T-helper 22 cell (primary cell): ENCODE measurements at places on chromosomes 4 and X.
A peak's percentile ranks its signal among the peaks of the same experiment; 100 is the strongest.

DNA sequence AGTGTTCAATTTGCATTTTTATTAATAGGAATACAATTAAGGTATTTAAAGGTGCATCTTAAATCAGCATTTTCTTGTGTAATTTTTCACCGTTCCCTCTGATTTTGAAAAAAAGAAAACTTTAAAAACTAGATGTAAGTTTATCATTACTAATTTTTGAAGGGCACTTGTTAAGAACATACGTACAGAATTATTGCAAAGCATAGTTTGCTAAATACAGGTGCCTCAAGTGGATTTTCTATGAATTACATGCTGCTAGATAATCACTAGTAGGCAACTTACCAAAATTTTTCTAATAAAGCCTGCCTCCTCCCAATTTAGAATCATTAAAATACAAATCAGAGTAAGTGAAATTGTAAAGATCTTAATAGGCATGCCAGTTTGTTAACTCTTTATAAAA is 8.5 kb downstream of the CNKSR2 start:
- DNase-seq = no peak

GRCh38 chr4:155960522-155960921 is 6.9 kb upstream of the CTSO start:
- DNase-seq = no peak

DNA sequence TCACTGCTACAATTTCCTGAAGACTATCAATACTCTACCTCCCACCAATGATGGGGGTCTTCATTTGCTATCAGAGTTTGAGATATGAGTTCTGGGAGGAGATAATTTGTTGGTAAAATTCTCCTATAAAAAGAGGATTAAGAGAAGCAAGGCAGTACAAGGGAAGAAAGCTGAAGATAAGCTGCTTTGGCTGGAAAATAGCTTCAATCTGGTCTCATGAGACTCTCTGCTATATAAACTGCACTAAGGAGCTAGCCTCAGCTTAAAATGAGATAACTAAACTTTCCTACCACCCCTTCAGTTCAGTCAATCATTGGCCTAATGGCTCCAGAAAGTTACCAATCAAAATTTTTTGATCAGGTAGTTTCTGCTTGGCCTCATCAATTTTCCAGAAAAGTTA is 2105.0 kb downstream of the ARAP2 start:
- DNase-seq = no peak

GRCh38 chr4:40301603-40302002 is 33.5 kb upstream of the CHRNA9 start:
- peak; percentile 72 for DNase-seq

DNA sequence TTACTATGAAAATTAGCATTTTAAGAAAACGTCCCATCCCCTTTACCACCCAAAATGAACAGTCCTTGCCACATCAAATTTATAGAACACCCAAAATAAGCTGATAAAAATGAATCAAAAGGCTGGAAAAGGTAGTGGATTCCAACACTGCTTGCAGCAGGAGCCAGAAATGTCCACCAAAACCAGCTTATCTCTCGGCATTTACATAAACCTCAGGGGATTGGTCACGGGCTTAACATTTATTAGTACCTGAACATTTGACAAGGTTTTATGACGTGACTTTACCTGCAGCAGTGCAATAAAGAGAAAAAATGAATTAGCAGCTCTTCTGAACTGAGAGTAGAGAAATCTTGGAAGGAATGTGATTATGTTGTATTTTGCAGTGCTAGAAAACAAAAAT is 31.6 kb downstream of the ATP8A1 start:
- no peak for DNase-seq

- no peak for DNase-seq
These were observed 607.9 kb downstream of the GLUD2 start for GRCh38 chrX:121655276-121655675.

DNA sequence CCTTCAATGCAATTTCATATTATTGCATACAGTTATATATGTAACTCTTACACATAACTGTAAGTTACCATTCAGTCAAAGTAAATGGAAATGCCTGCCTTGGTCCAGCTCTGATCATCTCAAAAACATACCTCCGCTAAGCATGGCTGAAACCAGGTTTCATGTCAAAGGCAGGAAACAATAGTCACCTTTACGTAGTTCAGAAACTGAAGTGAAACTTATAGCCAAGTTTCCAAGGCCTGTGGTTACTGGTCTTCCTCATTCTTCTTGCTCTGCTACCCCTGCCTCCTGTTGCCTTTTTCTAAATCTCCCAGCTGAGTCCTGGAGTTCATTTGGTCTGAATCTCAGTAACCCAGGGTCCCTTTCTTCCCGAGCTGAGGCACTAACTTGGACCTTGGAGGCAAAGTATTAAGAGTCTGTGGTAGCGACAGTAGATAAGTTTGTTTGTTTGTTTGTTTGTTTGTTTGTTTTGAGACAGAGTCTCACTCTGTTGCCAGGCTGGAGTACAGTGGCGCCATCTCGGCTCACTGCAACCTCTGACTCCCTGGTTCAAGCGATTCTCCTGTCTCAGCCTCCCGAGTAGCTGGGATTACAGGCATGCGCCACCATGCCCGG is 30.8 kb downstream of the DAPP1 start:
- DNase-seq = no peak

- no peak for DNase-seq
These were observed 55.1 kb downstream of the CLCN5 start for GRCh38 chrX:49977319-49978090.

DNA sequence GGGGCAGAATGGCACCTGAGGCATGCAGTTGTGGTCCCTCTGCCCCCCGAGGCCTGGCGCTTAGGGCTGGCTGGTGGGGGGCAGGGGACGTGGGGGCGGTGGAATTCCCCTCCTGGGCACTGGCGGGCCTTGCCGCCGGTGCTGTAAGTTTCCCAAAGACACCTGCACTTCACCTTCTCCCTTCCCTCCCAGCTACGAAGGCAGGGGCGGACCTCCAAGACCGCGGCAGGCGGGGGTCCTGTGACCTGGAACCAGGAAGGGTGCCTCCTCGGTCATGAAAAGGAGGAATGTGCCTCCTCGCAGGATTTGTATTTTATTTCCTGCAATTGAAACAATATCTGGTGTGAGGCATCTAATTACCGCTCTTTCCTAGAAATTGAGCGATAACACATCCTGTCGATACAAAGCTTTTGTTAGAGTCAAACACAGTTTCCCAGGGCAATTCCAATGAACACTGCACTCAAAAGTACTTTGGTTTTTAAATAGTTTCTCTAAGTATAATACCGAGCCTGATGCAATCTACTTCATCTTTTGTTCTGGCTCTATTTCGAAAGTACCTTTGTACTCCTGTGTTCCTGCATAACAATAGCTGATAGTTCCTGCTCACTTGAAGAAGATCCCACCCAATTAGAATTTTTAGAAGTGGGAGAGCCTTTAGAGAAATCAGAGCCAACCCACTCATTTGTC is 12.3 kb upstream of the ADRA2C start:
- DNase-seq = no peak

DNA sequence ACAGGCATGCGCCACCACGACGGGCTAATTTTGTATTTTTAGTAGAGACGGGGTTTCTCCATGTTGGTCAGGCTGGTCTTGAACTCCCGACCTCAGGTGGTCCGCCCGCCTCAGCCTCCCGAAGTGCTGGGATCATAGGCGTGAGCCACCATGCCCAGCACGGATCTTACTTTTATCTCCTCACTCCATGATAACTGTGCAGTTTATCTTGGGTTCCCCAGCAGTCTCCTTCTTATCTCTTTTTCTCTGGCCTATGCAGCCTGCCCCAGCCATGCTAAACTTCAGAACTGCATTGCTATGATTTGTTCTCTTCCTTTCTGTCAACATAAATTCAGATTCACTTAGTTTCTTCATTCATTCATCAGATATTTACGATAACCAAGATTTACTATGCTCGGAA is 22.4 kb downstream of the PAGE1 start:
- DNase-seq = no peak

- DNase-seq = no peak
These were observed 30.7 kb upstream of the FGF13 start for GRCh38 chrX:138742217-138742616.

DNA sequence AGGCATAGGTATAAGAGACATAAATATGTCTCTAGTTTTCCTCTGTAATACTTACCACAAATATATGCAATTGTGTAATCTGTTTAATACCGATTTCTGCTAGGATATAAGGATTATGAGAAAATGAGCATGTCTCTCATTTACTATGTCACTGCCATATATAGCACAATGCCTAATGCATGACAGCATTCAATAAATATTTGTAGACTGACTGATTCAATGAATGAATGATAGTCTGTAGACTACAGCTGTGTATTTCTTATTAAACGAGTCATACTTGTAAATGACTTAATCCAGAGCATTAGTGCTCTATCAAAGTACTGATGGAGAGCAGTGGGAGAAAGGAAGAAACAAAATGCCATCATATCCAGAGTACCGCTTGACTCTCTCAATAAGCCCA is 175.6 kb downstream of the PPP3CA start:
- DNase-seq = no peak

DNA sequence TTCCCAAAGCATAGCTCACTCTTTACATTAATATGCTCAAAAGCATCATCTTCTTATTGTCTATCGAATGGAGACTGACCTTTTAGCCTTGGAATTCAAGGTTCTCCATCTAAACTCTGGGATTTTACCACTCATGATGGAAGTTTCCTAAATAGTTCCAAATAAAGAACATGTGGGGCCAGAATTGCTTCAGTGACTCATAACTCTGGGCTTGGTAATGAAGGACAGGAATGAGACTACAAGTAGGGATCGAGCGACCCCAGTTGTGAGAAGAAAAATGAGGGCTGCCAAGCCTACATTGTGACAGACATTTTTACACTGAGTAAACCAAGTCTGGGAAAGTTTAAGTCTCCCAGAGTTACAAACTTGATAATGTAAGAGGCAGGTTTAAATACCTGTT is 269.9 kb downstream of the CBLL2 start:
- no peak for DNase-seq

DNA sequence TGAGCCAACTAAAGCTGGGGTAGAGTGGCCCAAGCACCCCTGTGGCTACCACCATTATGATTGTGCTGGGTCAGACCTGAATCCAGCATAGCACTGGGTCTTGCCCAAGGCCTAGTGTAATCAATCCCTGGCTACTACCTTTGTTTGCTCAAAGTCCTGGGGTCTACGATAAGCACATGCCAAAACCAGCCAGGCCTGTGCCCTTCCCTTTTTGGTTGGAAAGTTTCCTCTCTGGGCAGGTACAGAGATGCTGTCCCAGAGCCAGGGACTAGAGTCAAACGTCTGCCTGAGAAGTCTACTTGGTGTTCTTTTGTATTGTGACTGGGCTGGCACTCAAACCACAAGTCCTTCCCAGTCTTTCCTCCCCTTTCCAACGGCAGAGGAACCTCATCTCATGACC is 371.5 kb upstream of the MAGEC2 start:
- no peak for DNase-seq

- no peak for DNase-seq
These were observed 210.9 kb downstream of the RTL9 start for GRCh38 chrX:110569506-110569905.
